CD4-positive, alpha-beta T cell (primary cell): ENCODE measurements at places on chromosomes 16 and 17. TPM values are rescaled to one million over a fixed set of nuclear protein-coding genes. Genes with fewer than 3 reads are reported as not detected.

Gene TAT
- total RNA-seq = not detected

- no peak for DNase-seq
- H3K4me3 ChIP-seq = no peak overlapping the region
- no peaks in the 10 kb centered on the region for H3K36me3 ChIP-seq
- no peaks in the 10 kb centered on the region for H3K4me1 ChIP-seq
- peaks cover 4% of the 10 kb centered on the region for H3K27me3 ChIP-seq
Measured at GRCh38 chr16:77840673-77841501, 52.5 kb downstream of the VAT1L start.

- no peak for DNase-seq
- no peaks in the 10 kb centered on the region for H3K36me3 ChIP-seq
- peaks cover 16% of the 10 kb centered on the region for H3K27me3 ChIP-seq
- H3K4me3 ChIP-seq = no peak overlapping the region
Measured at GRCh38 chr16:86015606-86016005, 116.6 kb downstream of the IRF8 start.

- H3K4me1 ChIP-seq = no peaks in the 10 kb centered on the region
- H3K36me3 ChIP-seq = no peaks in the 10 kb centered on the region
- peaks cover 2% of the 10 kb centered on the region for H3K27me3 ChIP-seq
- H3K4me3 ChIP-seq = no peak overlapping the region
Measured at GRCh38 chr16:83730812-83731211, 77.0 kb upstream of the HSBP1 start.

DNA sequence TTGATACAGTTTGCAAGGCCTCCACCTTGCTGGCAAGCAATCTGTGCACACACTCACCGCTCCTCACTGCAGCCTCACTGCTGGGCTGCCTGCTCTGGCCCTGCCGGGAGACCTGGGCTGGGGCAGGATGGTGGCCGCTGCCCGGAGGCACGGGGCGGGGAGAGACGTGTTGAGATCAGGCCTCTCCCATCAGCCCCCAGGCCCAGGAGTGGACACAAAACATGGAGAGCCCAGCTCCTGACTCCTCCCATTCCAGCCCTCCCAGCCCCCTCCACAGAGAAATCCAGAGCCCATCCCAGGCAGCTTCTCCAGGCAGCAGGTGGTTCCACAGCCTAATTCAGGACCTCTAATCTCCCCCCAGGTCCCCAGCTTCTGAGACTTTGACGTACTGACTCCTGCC is 23.1 kb upstream of the RPL38 start:
- no peaks in the 10 kb centered on the region for H3K4me1 ChIP-seq
- H3K4me3 ChIP-seq = no peak overlapping the region
- DNase-seq = no peak
- no peaks in the 10 kb centered on the region for H3K36me3 ChIP-seq
- H3K27me3 ChIP-seq = peaks cover 8% of the 10 kb centered on the region

DNA sequence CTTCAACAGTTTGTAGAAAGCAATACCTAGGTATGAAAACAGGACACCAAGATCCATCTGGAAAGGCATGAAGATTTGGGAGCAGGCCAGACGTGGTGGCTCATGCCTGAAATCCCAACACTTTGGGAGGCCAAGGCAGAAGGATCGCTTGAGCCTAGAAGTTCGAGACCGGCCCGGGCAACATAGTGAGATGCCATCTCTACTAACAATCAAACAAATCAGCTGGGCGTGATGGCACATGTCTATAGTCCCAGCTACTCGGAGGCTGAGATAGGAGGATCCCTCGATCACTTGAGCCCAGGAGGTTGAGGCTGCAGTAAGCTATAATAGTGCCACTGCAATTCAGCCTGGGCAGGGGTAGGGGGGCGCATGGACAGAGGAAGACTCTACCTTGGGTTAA is 20.3 kb downstream of the LITAF start:
- no peaks in the 10 kb centered on the region for H3K27me3 ChIP-seq
- peaks cover 33% of the 10 kb centered on the region for H3K36me3 ChIP-seq
- DNase-seq = no peak

Gene PRR15L
- not detected for total RNA-seq

GRCh38 chr17:68210570-68211315 is 37.1 kb upstream of the AMZ2 start:
- no peak for DNase-seq
- no peak overlapping the region for H3K27ac ChIP-seq
- peaks cover 25% of the 10 kb centered on the region for H3K4me1 ChIP-seq
- H3K4me3 ChIP-seq = no peak overlapping the region

DNA sequence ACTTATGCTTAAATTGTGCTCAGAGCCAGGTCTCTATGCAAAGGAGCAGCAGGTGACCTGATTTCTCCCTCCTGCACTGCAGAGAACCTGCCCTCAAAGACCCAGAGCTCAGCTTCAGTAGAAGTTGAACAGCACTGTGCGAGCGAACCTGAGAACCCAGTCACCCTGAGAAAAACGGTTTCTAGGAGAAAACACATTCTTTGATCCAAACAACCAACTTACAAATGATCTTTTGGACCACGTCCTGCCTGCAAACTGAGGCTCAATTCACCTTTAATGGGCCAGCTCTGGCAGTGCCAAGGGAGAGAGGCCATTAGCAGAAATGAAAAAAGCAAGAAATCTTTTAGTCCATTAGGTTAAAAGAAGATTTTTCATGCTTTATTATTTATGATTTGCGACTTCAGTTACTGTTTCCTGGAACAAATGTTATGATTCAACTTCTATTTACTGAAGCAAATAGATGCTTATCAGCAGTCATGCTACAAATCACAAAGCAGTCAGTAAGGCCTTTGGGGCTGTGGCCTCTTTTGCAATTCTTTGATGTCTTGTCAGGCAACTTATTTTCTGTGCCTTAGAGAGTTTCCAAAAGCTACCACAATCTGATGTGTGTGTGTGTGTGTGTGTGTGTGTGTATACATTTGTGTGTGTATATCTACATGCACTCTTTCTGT is 65.7 kb upstream of the LRRC37A3 start:
- H3K36me3 ChIP-seq = no peaks in the 10 kb centered on the region
- DNase-seq = peak; percentile 49
- peaks cover 40% of the 10 kb centered on the region for H3K4me1 ChIP-seq

Gene IL34
- total RNA-seq = 0.88 TPM

GRCh38 chr17:46942441-46943217 is 19.7 kb downstream of the GOSR2 start:
- DNase-seq = peak; percentile 22
- H3K4me1 ChIP-seq = peaks cover 16% of the 10 kb centered on the region
- no peaks in the 10 kb centered on the region for H3K27me3 ChIP-seq
- H3K36me3 ChIP-seq = peaks cover 34% of the 10 kb centered on the region

DNA sequence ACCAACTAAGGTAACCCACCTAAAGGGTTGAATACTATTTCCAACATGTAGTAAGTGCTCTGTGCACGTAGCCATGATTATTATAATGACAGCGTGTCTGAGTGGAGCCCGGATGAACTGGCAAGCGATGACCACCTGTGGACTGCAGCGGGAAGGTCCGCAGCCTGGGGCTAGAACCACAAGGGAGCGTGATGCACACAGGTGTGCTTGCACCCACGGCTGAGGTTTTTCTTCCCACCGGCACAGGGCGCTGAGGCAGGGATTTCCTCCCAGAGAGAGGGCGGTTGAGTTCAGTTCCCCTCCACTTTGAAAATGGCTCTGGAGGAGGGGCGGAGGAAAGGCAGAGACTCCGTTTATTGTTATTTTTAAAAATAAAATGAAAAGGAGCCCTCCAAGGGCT is 221.7 kb upstream of the HSBP1 start:
- H3K27ac ChIP-seq = no peak overlapping the region
- no peaks in the 10 kb centered on the region for H3K27me3 ChIP-seq
- no peaks in the 10 kb centered on the region for H3K4me1 ChIP-seq
- no peak for DNase-seq
- no peak overlapping the region for H3K4me3 ChIP-seq
- H3K36me3 ChIP-seq = no peaks in the 10 kb centered on the region

Gene IL17C
- not detected for total RNA-seq

DNA sequence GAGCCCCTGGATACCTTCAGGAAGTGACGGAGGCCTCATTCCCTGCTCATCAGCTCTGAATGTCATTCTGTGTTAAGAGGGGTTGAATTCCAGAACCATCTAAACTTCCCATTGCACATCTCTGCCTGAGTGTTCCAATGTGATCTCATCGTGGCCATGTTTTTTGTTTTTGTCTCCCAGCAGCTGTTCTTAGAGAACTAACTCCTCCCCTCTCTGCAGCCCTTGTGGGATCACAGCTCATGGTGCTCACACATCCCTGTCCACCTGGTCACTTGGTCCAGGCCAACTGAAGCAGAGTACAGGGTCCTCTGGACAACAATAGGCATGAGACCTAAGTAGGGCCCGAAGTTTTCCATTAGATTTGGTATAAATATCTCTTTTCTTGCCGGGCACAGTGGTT is 6.0 kb upstream of the SYT17 start:
- H3K27me3 ChIP-seq = peaks cover 3% of the 10 kb centered on the region
- H3K4me1 ChIP-seq = no peaks in the 10 kb centered on the region
- H3K36me3 ChIP-seq = no peaks in the 10 kb centered on the region
- no peak for DNase-seq

Gene CCL16
- not detected for total RNA-seq
